ENCODE measurements at places on chromosomes 16 and 17.

- DNase-seq = no peak
These were observed 10.7 kb downstream of the TACO1 start for GRCh38 chr17:63611354-63611753.

DNA sequence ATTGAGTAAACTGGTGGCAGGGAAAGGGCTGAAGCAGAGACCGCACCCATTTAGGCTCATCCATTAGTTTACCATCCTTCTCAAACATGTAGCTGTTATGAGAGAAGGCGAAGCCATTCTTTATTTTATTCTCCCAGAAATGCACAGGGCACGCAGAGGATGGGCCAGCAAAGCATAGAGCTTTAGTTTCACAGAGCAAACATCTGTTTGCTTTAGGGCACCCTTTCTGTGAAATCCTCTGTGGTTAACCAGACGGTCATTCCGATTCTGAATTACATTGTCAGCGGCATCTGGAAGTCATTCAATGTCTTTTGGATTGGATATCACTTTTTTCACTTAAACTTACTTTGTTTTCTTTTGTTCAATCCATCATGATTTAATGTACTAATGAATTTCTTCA, 96.0 kb downstream of the TOX3 start:
- DNase-seq = no peak

DNA sequence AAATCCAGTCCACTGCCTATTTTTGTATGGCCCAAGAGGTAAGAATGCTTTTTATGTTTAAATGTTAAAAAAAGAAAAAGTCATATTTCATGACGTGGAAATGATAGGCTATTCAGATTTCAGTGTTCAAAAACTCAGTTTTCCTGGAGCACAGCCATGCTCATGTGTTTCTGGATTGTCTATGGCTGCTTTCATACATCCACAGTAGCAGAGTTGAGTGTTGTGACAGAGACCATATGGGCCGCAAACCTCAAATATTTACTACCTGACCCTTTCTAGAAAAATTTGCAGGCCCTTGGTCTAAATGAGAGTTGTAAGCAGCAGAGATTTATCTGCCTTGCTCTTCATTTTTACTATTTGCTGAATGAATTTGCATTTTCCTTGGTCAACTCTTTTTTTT, 264.1 kb downstream of the CBLN1 start:
- no peak for DNase-seq

- no peak for DNase-seq
These were observed 45.0 kb downstream of the DYNLRB2 start for GRCh38 chr16:80585764-80586163.

DNA sequence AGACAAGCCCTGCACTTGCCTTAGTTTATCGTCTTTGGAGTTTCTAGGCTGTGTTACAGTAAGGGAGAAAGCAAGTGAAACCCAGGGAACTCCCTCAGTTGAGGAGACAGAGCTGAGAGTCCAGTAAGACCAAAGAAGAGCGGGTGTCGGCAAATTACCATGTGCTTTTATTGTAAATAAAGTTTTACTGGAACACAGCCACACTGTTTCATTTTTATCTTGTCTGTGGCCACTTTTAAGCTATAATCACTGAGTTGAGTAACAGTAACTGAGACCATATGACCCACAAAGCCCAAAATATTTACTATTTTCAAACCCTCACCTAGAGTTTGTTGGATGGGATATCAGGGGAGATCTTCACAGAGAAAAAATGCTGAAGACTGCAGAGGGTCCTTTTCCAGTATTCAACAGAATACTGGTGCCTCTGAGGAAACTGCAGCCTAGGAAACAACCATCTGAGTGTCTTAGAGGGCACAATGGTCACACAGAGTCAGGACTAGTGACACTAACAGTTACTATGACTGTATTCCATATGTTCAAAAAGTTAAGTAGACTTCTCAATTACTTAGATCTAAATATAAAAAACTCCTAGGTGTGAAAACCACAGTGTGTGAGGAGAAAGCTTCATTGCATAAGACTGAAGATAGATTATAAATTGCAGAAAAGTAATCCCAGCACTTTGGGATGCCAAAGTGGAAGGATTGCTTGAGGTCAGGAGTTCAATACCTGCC, 351.1 kb upstream of the TBX2 start:
- DNase-seq = no peak

- no peak for DNase-seq
These were observed 1.8 kb upstream of the BCL6B start for GRCh38 chr17:7020894-7021664.

- DNase-seq = no peak
These were observed 13.7 kb downstream of the WNT9B start for GRCh38 chr17:46865100-46865499.

- no peak for DNase-seq
These were observed 6.5 kb upstream of the CTCF start for GRCh38 chr16:67555795-67556212.

GRCh38 chr16:56779906-56780305, 50.0 kb downstream of the NUP93 start:
- no peak for DNase-seq

DNA sequence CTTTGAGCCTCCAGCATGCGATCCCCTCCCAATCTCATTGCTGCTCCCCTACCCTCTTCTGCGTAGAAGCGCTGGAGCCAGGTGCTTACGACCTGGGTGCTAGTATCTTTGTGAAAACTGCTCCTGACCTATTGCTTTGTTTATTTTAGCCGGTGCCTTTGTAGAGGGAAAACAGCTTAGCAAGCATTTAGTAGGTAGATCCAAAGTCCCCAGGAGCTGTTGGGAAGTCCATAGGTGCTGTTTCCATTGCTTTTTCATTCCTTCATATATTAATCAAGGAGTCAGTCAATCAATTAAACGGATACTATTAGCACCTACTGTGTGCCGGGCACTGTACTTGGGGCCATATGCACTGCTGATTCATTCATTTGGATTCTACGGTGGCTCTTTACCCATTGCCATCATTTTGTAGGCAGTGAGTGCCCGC, 497.6 kb downstream of the WWOX start:
- no peak for DNase-seq

Measured in activated CD8-positive, alpha-beta memory T cell treated with anti-CD3 and anti-CD28 coated beads, Interleukin-2, amount 50 U/mL, for 4 hours (primary cell).